T-cell (primary cell): ENCODE measurements at places on chromosomes 1 and 21.
A peak's percentile ranks its signal among the peaks of the same experiment; 100 is the strongest.

DNA sequence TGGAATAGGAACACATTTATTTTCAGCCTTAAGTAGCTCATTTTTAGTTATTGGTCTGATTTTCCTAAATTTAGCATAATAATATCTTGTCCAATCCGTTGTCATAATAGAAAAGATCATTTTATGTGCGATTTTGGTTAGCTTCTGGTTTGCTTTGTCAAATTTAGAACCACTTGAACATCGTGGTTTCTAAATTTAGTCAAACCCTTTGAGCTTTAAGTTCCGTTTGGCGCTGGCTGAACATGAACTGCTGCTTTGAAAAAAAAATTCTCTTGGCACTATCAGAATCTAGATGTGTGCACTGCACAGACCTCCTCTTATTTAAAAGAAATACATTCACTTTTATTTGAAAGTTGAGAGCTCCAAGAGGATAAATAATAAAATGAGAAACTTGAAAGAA lies 370.6 kb downstream of the PTPRC start:
- DNase-seq = no peak

GRCh38 chr21:37580666-37581065 lies 214.1 kb downstream of the DYRK1A start:
- DNase-seq = no peak

- DNase-seq = no peak
Measured at GRCh38 chr1:36782785-36783184, 251.5 kb downstream of the GRIK3 start.

GRCh38 chr21:32182449-32182848 lies 96.4 kb downstream of the MIS18A start:
- no peak for DNase-seq

DNA sequence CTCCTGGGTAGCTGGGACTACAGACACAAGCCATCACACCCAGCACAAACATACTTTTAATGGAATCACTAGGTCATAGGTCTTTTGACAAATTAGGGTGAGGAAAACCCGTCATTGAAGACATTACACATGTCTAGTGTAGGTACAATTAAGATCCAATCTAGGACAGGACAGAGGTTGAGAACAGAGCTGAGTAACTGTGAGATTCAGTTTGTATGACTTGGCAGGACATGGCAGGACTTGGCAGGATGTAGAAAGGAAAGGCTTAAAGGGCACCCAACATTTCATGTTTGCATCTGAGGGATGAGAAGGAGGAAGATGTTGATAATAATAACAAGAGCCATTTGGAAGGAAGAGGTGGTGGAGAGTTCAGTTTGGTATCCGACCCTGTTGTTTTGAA lies 483.8 kb downstream of the PCP4 start:
- no peak for DNase-seq

DNA sequence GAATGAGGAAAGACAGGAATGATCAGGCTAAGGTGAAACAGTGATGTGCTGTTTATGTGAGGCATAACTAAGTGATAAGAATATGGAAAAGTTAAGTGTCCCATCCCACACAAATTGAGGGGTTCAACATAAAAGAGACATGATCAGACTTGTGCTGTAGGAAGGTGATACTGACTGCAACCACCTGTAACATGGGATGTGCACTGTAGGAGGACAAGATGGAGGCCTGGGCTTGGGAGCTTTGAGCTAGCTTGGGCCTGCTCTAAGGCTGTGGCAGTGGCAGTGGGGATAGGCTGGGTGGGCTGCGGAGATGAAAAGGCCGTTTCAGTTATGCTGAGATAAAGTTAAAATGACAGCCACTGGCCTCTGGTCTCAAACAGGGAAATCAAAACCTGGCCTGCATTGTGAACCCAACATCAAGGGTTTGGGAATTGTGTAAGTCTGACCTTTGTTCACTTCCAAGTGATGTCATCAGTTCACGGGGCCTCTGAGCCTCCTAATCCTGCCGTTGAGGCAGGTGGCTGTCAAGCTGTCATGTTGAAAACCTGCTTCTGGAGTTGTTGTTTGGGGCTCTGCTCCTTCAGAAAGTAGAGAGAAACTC lies 61.2 kb upstream of the TENT5C start:
- no peak for DNase-seq

- DNase-seq = no peak
Measured at GRCh38 chr1:182338806-182339370, 52.7 kb downstream of the GLUL start.

GRCh38 chr1:202879128-202879527 lies 9.8 kb downstream of the RABIF start:
- no peak for DNase-seq

DNA sequence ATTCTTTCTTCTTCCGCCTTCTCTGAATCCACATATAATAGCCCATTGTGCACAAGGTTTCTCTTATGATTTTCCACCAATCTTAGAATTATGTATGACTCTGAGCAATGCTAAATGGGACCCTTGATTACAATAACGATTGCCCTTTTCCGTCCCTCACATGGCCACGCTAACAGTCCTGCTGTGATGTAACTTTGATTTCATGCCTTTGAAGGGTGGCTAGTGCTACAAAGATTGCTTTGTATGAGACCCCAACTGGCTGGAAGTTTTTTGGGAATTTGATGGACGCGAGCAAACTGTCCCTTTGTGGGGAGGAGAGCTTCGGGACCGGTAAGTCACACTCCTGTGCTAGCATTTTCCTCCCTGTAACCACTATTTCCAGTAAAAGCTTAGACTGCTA lies 45.3 kb downstream of the PGM1 start:
- DNase-seq = no peak

GRCh38 chr1:174939775-174940545 lies 59.8 kb upstream of the CACYBP start:
- DNase-seq = no peak

DNA sequence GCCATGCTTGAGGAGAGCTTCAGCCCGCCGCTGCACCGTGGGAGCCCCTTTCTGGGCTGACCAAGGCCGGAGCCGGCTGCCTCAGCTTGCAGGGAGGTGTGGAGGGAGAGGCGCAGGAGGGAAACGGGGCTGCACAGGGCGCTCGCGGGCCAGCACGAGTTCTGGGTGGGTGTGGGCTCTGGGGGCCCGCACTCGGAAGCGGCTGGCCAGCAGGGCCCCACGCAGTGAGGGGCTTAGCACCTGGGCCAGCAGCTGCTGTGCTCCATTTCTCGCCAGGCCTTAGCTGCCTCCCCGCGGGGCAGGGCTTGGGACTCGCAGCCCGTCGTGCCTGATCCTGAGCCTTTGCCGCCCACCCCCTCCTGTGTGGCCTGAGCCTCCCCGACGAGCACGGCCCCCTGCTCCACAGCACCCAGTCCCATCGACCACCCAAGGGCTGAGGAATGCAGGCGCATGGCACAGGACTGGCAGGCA lies 1554.0 kb downstream of the KCNT2 start:
- no peak for DNase-seq

DNA sequence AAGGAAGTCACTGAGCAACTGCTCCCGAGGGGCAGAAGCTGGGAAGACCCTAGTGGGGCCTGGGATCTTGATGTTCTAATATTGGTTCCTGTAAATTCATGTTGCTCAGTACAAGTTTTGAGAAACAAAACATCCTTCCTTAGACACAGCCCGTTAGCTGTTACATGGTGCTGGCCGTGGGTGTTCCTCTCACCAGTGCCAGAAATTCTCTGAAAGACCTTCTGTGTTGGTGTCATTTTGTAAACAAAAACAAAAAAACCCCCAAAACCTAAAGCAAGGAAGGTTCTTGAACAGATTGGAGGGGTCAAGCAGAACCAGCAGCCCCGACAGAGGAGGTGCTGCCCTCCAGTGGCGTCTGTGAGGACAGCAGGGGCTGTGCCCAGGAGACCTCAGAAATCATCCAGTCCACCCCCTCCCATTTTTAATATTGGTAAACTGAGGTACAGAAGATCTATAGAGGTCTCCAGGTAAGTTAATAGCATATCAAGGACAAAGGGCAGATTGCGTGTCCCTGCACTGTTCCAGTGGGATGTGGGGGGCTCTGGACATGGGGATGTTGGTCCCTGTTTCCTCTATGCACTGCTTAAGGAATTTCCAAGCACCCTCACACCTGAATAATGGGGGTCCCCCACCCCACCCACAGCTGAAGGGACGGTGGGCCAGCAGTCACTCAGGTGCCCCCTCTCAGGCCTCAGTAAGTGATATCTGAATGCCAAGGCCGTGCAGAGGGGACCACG lies 38.2 kb downstream of the SLC2A7 start:
- DNase-seq = peak; percentile 56

DNA sequence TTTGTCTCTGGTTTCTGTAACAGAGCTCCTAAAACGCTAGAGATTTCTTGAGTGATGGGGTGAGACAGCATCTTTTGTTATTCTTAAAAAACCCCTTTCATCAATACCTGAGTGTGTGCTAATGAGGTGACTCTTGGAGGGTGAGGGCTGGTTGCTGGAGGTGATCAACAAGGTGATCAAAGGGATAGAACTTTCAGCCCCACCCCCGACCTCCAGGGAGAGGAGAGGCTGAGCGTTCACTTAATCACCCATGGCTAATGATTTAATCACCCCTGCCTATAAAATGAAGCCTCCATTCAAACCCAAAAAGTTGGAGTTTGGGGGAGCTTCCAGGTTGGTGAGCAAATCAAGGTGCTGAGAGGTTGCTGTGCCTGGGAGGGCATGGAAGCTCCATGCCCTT lies 175.4 kb downstream of the SLC35F3 start:
- DNase-seq = no peak

DNA sequence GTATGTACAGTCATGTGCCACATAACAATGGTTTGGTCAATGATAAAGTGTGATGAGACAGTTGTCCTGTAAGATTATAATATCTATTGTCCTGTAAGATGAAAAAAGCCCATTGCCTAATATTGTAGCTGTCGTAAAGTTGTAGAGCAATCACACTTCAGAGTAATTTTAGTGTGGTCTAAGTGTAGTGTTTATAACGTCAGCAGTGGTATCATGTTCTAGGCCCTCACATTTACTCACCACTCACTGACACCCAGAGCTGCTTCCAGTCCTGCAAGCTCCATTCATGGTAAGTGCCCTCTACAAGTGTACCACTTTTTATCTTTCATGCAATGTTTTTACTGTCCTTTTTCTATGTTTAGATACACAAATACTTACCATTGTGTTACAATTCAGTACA lies 259.9 kb upstream of the RAB4A start:
- DNase-seq = no peak

- no peak for DNase-seq
Measured at GRCh38 chr1:203039609-203040512, 13.6 kb downstream of the PPFIA4 start.

DNA sequence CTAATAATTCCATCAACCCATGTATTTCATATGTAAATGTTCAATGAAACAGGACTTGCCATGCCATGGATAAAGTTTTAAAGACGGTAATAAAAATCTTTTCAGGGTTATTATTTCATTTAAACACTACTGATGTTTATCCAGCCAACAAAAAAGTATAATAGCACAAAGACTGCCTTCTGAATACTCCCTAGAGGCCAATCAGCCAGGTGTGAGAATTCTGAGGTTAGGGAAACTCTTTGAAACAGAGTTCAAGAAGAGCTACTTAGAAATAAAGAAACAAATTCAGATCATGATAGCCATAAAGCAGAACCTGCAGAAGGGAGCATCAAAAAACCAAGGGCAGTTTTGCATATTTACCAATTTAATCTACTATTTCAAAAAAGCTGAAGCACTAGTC lies 48.7 kb downstream of the AKT3 start:
- DNase-seq = no peak

DNA sequence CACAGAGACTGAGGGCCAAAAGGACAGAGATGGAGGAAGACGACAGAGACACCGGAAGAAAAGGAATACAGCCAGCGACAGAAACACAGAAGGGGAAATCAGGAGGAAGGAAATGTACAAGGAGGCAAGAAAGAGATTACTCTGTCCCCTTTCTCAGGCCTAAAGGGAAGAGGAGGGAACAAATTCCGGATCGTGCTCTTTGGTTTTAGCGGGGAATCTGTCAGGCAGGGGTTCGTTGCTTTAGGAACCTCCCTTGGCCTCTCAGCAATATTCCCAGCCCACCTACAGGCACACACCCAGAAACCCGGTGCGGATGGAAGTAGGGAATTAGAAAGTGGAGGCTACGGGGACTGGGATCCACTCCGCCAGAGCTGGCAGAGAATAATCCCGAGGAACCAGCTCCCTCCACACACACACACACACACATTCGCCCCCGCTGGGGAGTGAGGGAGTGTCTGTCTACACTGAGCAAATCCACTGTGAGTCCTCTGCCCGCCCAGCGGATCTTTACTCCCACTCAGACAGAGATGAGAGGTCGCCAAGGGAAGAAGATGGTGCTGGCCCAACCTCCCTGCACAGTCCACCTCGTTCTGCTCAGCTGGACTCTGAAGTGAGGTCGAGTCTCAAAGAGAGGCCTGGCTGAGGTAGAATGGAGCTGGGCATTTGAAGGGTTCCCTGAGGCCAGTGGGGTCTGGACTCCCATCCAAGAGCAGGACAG lies 5.7 kb downstream of the TAL1 start:
- DNase-seq = no peak

- DNase-seq = no peak
Measured at GRCh38 chr1:116099379-116099778, 11.8 kb upstream of the MAB21L3 start.

GRCh38 chr1:50976890-50977574 lies 7.0 kb downstream of the CDKN2C start:
- no peak for DNase-seq

DNA sequence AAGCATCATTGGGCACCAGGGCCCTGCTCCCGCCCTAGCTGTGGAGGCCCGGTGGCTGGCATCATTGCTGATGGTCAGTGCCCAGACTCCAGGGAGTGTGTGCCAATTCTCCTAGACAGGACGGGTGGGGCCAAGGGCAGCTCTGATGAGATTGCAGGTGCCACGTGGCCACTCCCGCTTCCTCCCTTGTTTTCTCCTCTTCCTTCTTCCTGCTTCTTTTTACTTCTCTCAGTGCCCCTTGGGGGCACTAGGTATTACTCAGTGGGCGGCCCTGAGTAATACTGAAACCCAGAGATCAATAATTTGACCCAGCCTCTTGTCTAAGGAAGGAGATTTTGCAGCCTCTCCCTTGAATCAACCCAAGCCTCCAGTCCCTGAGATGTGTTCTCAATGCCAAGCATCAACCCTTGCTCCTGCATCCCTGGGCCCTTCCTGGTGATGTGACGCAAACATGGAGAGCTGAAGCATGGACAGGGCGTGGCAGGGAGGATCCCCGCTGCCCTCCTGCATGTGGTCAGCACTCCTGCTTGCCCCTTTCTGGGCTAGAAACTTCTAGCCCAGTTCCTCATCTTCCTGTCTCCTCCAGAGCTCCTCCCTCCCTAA lies 32.4 kb downstream of the CDK18 start:
- no peak for DNase-seq
